A549 (cell line): ENCODE measurements at places on chromosomes 2 and 18. TPM values are rescaled to one million over a fixed set of nuclear protein-coding genes. Genes with fewer than 3 reads are reported as not detected.
A peak's percentile ranks its signal among the peaks of the same experiment; 100 is the strongest.

GRCh38 chr18:57980573-57981307, 63.3 kb upstream of the NEDD4L start:
- DNase-seq = no peak

DNA sequence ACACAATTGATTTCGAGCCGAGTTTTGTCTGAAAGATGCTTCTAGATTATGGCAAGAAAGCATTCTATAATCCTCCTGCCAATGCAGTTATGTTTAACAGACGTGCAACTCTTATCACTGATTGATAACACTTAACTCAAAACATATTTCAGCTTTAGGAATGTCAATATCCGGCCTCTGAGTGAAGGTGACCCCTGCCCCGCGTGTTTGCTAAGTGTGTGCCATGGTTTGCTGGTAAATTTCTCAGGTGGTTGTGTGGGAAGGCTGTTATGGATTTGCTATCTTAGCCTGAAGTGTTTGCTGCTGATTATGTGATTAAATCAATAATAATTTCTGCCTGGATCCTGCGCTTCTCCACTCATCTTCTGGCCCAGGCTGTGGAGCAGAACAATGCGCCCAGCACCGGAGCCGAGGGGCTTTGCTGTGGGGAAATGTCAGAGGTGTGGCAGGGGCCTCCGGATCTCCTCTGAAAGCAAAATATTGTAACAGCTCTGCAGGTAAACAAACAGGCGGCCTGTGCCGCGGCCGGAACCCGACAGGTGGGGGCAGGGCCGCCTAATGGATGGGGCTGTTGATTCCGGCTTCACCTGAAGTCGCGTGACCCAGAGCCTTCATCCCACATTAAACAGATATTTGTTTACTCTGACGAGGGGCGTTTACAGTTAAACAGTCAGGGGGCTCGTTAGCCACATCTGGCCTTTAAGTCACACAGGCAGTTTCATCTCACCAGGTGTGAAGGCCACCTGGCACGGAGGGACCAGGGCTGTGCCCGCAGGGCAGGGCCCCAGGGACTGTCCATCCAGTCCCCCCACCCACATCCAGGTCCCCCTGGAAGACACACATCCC, 210.7 kb upstream of the SALL3 start:
- DNase-seq = no peak

- DNase-seq = no peak
These were observed 759.7 kb upstream of the CDH7 start for GRCh38 chr18:64991102-64991501.

Gene GALNT13
- 11.7 to 12.8 TPM (median 12.1 TPM) in 3 replicates for polyA plus RNA-seq

DNA sequence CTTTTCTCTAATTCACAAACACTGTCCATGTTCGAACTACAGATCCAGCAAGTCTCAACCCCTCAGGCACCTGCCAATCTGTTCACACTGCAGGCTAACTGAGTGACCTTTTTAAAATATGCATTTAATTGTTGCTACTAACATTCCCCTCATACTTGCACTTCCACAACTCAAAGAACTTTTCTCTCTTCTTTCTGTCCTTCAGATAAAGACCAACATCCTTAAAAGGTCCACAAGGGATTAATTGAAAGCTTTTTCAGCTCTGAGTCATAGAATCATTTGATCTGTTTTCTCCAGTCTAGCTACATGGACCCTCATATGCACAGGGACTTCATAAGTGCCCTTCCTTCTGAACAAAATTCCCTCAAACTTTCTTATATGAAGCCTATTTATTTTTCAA, 1321.2 kb downstream of the DPP10 start:
- no peak for DNase-seq

Gene ALK
- not detected in 3 replicates for polyA plus RNA-seq

Gene IGFBP5
- polyA plus RNA-seq = 0.20 to 0.46 TPM (median 0.23 TPM) in 3 replicates

DNA sequence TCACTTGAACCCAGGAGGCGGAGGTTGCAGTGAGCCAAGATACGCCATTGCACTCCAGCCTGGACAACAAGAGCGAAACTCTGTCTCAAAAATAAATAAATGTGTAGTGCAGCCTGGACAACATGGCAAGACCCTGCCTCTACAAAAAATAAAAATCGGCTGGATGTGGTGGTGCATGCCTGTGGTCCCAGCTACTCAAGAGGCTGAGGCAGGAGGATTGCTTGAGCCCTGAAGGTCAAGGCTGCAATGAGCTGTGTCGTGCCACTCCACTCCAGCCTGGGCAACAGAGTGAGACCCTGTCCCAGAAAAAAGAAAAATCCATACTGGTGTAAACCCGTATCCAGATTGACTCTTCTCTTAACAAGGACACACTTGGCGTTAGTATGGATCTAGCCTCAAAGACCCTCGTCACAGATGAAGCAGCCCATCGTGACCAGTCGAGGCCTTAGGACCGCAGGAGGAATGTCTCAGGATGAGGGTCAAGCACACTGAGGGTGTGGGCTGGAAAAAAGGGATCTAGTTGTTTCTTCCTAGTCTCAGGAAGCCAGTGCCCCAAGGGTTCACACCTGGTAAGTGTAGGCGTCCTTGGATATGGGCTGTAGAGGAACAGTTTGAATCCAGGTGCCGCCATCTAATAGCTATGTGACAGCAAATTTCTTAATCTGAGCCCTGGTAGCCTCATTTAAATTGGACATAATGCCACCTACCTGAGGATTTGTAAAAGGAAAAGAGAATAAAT, 4.0 kb upstream of the GPBAR1 start:
- no peak for DNase-seq

Gene TDRD15
- not detected in 3 replicates for polyA plus RNA-seq

DNA sequence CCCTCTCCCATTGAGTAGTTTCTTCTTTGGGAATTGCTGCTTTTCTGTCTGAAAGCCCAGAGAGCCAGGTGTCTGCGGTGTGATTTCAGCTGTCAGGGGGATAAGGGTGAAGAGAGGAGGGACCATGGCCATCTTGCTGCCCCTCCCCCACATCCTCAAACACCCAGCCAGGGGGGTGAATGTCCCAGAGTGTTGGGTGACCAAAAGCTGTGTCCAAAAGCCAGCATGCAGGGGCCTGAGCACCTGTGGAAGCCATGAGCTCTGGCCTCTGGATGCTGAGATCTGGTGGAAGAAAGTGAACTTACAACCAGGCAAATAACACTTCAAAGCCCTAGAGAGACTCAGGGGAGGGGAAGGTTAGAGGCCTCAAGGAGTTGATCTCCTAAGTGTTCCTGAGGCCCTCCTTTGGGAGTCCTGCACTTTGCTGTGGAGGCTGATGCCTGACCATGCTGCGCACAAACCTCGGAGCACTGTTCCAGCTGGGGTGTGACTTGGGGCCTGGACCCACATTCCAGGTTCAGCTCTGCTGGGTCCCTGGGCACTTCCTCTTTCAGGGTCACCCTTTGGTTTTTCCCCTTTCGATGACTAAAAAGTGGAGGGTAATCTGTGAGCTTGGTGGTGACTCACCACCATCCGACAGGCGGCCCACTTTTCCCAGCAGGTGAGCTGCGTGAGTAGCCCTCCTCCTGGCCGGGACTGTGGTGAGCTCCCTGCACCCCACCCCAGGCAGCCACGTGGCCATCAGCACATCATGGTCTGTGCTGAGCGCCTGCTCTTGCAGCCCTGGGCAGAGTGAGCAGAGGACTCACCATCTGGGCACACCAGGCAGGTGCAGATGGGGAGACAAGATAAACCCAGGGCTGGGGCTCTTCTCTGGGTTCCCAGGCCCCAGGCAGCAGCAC, 66.8 kb upstream of the FOSL2 start:
- no peak for DNase-seq

DNA sequence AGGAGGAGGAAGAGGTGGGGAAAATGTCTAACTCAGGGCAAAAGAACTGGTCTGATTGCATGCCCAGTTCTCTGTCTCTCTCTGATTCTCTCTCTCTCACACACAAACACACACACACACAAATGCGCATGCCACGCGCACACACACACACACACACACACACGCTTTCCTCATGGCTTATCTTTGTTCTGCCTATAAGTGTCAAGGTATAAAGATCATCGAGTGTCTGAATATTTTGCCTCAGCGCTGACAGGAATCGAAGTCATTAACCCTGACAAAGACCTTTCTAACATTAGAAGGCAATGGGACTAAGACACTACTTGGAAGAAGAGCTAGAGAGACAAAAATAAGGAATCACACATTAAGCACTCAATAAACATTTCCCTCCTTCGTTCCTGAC, 497.1 kb upstream of the KLHL29 start:
- DNase-seq = no peak

Gene HOXD12
- not detected in 3 replicates for polyA plus RNA-seq

DNA sequence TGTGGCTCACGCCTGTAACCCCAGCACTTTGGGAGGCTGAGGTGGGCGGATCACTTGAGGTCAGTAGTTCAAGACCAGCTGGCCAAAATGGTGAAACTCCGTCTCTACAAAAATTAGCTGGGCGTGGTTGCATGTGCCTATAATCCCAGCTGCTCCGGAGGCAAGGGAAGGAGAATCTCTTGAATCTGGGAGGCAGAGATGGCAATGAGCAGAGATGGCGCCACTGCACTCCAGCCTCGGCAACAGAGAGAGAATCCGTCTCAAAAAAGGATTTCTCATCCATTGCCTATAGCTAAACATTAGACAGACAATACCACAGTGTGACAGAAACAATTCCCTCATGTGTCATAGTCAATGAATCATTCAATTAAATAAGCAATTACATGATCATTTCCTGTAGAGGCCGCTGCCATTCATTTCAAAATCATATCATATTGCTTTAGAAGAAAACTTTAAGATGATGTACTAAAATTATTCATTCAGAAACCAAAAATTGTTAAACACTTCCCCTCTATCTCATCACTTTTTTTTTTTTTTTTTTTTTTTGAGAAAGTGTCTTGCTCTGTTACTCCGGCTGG, 69.5 kb upstream of the TGIF1 start:
- peak; percentile 31 for DNase-seq

- DNase-seq = no peak
These were observed 56.4 kb upstream of the STPG4 start for GRCh38 chr2:47211497-47212011.

DNA sequence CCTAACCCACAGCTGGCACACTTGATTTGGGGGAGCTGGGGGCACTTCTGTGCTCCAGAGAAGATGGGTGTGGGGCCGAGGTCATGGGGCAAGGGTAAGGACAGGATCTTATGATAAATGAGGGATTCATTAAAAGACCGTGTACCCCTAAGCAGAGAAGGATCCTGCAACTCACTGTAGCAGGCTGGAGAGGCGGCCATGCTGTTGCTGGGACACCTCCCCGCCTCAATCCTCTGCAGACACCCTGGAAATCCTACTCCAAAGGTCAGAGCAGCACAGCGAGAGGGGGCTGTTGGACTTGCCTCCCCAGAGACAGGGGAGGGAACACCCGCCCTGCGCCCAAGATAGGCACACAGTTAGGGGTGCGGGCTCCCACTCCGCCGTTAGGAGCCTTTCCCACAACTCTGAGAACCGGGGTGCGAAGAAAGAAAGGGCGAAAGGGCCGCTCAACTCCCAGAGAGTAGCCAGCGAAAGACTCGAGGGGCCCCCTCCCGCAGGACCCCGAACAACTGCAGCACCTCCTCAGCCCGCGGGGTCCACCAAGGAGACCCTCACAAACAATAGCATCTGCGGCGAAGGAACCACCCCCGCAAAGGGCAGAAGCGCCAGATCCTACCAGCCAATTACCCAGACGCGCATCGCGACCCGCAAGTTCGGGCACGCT, 1.4 kb downstream of the PARD6G start:
- DNase-seq = no peak

DNA sequence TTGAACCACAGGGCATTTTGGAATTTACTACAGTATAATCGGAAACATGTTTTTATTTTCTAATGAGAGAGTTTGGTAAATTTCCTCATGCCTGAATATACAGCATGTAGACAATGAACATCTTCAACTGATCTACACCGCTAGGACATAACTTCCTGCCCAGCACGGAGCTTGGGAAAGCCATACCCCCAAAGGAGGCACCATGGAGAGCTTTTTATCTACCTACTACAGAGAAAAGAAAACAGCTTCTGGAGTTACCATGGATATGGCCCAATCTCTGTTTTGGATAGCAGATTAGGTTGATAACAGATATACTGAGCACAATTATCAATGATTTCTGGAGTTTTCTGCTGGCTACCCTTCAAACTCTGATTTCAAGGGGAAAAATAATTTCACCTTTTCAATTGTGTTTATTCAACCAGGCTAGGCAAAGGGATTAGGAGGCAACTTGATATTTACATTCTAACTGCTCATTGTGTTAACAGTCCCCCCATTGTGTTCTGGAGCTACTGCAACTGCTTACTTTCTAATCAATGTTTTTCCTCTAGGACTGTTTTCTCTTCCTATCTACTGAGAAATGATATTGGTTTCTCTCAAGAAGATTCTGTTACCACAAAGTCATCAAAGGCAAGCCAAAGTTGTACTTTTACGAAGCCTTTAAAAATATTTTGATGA, 123.0 kb upstream of the ARHGAP28 start:
- no peak for DNase-seq
